ENCODE measurements at places on chromosomes 3 and 15.

- DNase-seq, result no peak
These were observed 38.6 kb upstream of the SPSB4 start for GRCh38 chr3:141012571-141012970.

DNA sequence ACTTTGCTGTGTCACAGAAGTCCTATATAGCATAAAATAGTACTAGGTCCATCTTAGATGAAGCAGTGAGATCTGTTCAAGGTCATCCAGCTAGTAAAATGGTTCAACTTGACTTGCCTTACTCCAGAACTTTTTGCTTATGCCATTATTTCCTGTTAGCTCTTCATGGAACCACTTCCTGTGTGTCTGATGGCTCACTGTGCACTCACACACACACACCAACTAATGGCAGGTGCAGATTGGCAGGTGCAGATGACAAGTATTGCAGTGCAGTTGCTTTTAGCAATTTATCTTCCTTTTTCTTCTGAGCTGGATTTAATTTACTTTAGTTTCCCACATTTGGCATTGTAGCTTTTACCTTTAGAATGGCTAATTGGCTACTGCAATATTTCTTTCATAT lies 29.8 kb downstream of the GOLGA8S start:
- DNase-seq, result peak; percentile 8

DNA sequence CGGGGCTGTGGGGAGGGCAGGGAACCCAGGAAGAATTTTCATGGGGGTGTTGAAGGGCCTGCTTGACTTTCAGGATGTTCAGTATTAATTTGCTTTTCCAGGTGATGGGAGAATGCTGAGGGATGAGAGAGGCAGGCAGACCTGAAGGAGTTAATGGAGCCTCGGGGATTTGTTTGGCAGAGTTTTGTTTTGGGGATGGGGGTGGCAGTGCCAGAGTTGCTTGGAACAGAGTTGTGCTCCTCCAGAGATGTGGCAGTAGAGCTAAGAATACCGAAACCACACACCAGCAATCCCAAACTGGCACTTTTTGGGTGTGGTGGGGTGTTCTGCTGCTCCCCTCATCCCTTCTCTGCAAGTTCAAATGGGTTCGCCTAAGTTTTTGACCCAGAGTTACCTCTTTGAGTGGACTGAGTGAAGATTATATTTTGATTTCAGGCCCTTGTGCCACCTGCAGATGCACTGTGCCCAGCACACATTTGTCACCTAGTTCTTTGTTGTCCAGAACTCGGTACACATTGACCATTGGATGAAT lies 1.6 kb downstream of the BOC start:
- DNase-seq, result no peak

- no peak for DNase-seq
These were observed 22.3 kb upstream of the LINGO1 start for GRCh38 chr15:77654975-77655374.

All from NCI-H510A (cell line).